Activated CD8-positive, alpha-beta memory T cell treated with anti-CD3 and anti-CD28 coated beads for 1 hour (primary cell): ENCODE measurements at places on chromosomes 5 and 9.

DNA sequence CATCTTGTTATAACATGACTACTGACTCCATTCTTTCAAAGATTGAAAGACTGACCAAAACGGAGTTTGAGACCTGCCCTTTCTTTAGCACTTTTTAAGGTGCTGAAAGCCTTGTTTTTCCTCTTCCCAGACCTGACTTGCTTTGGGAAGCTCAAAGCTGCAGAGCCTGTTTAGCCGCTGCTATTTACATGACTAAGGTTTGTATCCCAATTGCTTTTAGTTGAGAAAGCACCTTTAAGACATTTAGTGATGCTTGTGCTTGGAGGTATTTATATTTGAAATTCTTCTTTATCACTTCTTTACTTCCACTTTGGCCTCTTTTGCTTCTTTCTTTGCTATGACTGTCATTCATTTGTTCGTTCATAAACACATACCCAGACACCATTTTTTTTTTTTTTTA is 182.6 kb upstream of the ELL2 start:
- DNase-seq: no peak

DNA sequence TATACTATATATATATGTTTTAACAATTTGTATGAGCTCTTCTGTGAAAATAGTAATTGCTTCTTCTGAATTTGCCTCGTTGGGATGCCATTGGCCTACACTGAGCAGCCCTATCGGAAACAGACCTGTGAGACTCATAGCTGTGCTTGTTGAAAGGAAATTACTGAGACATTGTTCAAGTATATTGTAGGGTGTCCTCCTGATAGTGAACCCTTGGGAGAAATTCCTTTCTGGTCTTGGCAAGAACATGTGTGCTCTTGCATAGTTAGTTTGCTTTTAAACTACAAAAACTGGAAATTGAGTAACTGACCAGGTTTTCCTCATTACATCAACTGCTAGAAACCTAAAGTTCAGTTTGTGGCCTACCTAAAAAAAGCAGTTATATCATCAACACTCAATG is 160.9 kb downstream of the LURAP1L start:
- DNase-seq: no peak

DNA sequence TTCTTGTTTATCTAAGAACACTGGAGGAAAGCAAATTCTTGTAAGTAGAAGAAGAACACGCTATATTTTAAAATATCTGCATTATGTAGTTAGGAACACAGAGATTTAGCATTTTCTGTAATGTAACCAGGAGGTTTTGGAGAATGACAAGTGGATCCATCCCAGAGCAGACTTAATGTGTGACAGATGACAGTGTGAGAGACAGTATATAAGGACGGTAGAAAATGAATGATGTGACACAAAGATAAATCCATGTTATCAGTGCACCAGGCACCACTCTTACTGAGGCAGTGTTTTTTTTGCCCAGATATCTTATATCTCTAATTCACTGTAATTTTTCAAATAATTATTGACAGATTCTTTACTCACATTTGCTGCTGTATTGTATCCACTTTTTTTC is 239.0 kb upstream of the KCNN2 start:
- no peak for DNase-seq

- DNase-seq: no peak
Measured at GRCh38 chr9:129145841-129146292, 32.2 kb downstream of the IER5L start.

GRCh38 chr5:103393101-103393754 is 134.7 kb downstream of the MACIR start:
- DNase-seq: no peak

- DNase-seq: no peak
Measured at GRCh38 chr9:132910376-132910775, 31.7 kb downstream of the SPACA9 start.

GRCh38 chr9:129289131-129289731 is 111.2 kb upstream of the IER5L start:
- DNase-seq: no peak

- no peak for DNase-seq
Measured at GRCh38 chr5:136033848-136034247, 5.1 kb downstream of the TGFBI start.

DNA sequence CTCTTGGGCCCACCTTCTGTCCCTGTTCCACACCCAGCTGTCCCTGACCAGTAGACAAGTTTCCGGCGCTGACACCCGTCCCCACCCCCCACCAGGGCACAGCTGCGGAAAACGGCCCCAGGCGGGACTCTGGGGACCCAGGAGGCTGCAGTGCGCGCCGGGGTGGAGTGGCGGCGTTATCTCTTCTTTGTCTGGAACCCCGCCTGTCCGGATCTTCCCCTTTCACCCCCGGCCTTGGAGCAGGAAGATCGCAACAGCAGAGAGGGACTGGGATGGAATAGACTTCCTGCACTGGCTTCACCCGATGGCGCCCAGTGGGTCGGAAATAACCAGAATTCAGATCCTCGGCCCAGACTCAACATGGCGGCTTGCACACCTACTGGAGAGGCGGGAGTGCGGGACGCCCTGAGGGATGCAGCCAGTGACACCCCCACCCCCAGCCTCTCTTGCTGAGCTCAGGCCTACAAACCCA is 4.7 kb downstream of the PAX5 start:
- DNase-seq: no peak

DNA sequence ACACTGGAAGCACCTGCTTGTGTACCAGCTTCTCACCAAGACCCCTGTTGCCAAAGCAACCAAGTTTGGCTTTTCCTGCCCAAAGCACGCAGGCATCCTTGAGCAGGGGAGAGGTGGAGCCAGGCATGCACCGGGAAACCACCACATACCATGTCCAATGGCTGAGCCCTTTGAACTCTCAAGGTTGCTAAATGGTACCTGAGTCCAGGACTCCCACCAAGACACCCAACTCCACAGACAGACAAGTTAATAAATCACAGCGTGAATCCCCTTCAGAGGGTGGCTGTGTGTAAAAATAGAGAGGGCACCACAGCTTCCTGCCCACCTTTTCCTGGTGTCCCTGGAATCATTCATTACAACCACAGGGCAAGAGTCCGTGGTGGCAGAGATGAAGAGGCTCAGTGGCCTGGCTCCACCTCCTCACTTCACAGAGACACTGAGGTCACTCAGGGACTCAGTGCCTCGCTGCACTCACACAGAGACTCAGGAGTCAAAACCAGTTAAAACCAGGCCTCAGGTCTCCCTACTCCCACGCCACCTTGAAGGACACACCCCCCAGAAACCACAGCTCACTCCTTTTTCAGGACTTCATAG is 143.7 kb downstream of the C5orf15 start:
- no peak for DNase-seq

GRCh38 chr9:3762076-3762475 is 236.3 kb upstream of the RFX3 start:
- no peak for DNase-seq

DNA sequence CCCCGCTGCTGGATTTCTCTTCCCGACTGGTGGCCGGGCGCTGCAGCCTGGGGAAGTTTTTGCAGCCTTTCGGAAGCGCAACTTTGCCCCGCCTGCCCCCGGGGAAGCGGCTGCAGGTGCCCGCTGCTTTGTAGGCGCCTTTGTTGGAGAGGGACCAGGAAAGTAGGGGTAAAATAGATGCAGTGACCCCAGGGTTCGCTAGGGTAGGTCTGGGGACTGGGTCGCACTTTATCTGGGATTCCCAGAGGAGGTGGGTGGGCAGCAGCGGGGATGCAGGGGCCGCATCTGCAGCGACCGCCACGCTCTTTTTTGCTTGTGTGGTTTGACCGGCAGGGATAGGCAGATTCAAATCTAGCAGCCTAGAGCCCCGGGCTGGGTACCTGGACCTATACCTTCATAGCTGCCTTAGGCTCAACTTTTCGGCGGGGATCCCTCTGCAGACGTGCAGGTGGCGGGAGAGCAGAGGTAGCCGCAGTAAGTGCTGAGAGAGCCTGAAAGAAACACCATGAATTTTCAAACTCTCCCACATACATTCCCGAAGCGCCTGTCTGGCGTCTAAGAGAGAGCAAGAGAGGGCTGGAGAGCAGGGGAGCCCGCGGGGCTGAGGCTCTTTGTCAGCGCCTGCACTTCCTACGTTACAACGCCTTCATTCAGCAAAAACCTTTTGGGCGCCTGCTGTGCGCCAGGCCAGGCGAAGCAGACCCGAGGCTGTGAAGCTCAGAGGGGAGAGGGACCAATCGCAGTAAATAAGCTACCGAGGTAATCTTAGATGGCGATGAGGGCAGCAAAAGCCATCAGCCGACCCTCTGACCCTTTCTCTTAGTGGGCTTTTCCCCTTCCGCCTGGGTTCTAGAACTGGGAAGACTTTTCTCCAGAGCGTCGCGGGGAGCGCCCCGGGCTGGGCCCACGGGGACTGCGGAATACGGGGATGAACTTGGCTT is 642 bp downstream of the SV2C start:
- DNase-seq: no peak
